ENCODE measurements at places on chromosomes 2 and 18.
A peak's percentile ranks its signal among the peaks of the same experiment; 100 is the strongest.

GRCh38 chr2:127525691-127526131, 578 bp downstream of the IWS1 start:
- peak; percentile 35 for DNase-seq

GRCh38 chr2:109623297-109623696, 9.1 kb downstream of the SOWAHC start:
- DNase-seq = no peak

- no peak for DNase-seq
These were observed 375.3 kb downstream of the SLC4A3 start for GRCh38 chr2:220002699-220003098.

- no peak for DNase-seq
These were observed 189.3 kb downstream of the ANAPC1 start for GRCh38 chr2:111694700-111695101.

- DNase-seq = no peak
These were observed 407.2 kb downstream of the PTPRM start for GRCh38 chr18:7974200-7974874.

- no peak for DNase-seq
These were observed 54.6 kb downstream of the PRKCE start for GRCh38 chr2:45706033-45706432.

All from pons (tissue), 1 donor.